ENCODE measurements at places on chromosomes 5 and 9. TPM values are rescaled to one million over a fixed set of nuclear protein-coding genes. Genes with fewer than 3 reads are reported as not detected.

The PNPLA7 gene
- 1.1 TPM for total RNA-seq

The OR1J2 gene
- total RNA-seq: 0.19 TPM

The CPLANE1 gene
- total RNA-seq: 23.9 TPM

The PCDHA9 gene
- under 0.01 TPM for total RNA-seq

The PPIP5K2 gene
- 41.8 TPM for total RNA-seq

The CCL19 gene
- total RNA-seq: not detected

The ANAPC2 gene
- 30.1 TPM for total RNA-seq

The HSPA5 gene
- 137 TPM for total RNA-seq

The PCDHGA4 gene
- total RNA-seq: 6.3 TPM

The FCN1 gene
- total RNA-seq: not detected

The ZDHHC11B gene
- not detected for total RNA-seq

The CER1 gene
- not detected for total RNA-seq

The MRNIP gene
- 12.1 TPM for total RNA-seq

The PCDHB5 gene
- 0.98 TPM for total RNA-seq

The ADAMTSL1 gene
- 63.9 TPM for total RNA-seq

Measured in vein endothelial cell (primary cell).